HCT116 (cell line): ENCODE measurements at places on chromosomes 7 and 10. TPM values are rescaled to one million over a fixed set of nuclear protein-coding genes. Genes with fewer than 3 reads are reported as not detected.

EMX2 gene
- not detected for total RNA-seq

PRR15 gene
- 2.9 TPM for total RNA-seq

OR6V1 gene
- total RNA-seq = not detected

DNA sequence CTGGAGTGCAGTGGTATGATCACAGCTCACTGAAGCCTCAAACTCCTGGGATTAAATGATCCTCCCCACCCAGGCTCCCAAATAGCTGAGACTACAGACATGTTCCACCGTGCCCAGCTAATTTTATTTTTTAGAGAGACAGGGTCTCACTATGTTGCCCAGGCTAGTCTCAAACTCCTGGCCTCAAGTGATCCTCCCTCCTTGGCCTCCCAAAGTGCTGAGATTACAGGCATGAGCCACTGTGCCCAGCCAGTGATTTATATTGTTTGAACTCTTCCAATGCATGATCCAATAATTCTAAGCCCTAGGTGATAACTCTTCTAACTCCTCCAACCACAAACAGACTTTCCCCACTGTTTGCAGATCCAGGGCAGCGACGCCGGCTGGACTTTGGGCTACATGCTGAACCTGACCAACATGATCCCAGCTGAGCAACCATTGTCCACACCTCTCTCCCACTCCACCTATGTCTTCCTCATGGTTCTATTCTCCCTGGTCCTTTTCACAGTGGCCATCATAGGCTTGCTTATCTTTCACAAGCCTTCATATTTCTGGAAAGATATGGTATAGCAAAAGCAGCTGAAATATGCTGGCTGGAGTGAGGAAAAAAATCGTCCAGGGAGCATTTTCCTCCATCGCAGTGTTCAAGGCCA, 41.8 kb upstream of the CC2D2B start:
- H3K27ac ChIP-seq = no peak overlapping the region
- no peaks in the 10 kb centered on the region for H3K27me3 ChIP-seq
- no peaks in the 10 kb centered on the region for H3K36me3 ChIP-seq
- DNase-seq = no peak

DNA sequence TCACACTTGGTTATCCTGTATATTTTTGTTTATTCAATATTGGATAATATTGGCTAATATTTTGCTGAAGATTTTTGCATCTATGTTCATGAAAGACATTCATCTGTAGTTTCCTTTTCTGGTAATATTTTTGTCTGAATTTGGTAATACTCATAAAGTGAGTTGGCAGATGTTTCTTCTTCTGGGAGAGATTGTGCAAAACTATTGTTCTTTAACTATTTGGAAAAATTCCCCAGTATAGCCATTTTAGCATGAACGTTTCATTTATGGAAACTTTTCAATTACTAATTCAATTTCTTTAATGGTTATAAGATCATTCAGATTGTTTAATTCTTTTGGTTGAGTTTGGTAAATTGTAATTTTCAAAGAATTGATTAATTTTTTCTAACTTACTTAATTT, 560.8 kb upstream of the FZD8 start:
- H3K36me3 ChIP-seq = no peaks in the 10 kb centered on the region
- no peaks in the 10 kb centered on the region for H3K4me1 ChIP-seq
- DNase-seq = no peak
- no peak overlapping the region for H3K4me3 ChIP-seq
- no peaks in the 10 kb centered on the region for H3K27me3 ChIP-seq
- H3K27ac ChIP-seq = no peak overlapping the region

DNA sequence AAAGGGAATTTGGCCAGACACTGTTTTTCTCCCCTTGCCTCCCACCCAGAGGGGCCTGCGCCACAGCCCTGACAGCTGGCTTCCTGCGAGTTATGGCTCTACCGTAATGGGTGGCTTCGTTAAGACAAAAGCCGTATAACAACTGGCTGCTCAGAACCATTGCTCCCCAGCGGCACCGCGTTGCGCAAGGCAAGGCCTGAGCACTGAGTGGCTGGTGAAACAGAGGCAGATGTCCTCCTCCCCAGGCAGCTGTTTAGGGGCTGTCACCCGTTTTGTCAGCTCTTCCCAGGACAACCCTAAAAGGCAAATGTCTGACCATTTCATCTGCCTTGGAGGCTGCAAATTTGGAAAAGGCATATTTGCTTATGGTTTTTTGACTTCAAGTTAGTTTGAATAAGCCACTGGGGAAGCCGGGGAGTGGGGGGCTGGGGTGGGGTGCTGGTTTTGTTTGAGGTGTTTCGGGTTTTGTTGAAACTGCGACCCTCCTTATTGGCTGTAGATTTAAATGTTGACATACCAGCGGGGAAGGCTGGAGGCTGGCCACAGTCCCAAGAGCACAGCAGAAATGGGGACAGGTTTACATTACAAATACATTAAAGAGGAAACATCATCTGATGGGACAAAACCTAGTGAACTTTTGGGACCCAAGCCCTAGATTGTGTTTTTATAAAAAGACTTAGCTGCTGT, 681 bp upstream of the SPOCK2 start:
- H3K4me1 ChIP-seq = no peaks in the 10 kb centered on the region
- no peaks in the 10 kb centered on the region for H3K27me3 ChIP-seq
- no peak for DNase-seq
- no peaks in the 10 kb centered on the region for H3K36me3 ChIP-seq
- H3K27ac ChIP-seq = no peak overlapping the region

GRCh38 chr10:3542185-3542611, 242.8 kb downstream of the KLF6 start:
- H3K4me1 ChIP-seq = no peaks in the 10 kb centered on the region; the same call in 1 of the 2 replicates
- no peaks in the 10 kb centered on the region for H3K36me3 ChIP-seq
- no peak overlapping the region for H3K27ac ChIP-seq
- no peak overlapping the region for H3K4me3 ChIP-seq

DNA sequence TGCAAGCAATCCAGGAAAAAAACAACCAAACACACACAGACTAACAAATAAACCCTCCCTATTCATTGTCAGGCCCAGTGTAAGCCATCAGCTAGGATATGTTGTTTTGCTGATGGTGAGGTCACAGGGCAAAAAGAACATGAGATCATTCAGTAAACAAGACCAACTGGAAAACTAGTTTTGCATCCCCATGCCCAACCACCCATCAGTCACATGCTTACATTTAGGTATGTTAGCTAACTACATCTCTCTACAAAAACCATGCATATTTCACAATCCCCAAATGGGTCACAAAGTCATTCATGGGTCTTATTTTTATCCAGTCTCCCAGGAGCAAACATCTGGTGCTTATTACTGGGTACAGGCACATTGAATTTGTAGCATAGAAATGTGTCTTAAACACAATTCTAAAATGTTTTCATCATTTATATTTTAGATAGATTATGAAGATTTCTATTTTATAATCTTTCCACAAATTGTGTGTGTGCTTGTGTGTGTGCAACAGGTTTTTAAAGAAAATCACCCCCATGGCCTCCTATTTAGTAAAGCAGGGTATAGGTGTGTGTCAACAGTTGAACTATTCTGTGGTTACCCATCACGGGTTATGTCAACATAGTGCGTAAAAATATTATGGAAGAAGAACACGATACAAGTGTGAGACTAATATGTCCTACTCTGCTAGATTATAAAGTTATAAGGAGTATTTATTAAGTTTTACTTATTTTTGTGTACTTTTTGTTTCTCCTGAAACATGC, 103.8 kb upstream of the AKR1E2 start:
- no peaks in the 10 kb centered on the region for H3K27me3 ChIP-seq
- H3K27ac ChIP-seq = no peak overlapping the region
- H3K36me3 ChIP-seq = no peaks in the 10 kb centered on the region
- H3K4me1 ChIP-seq = peaks cover 9% of the 10 kb centered on the region; the same call in 1 of the 2 replicates
- no peak overlapping the region for H3K4me3 ChIP-seq
- DNase-seq = no peak

DNA sequence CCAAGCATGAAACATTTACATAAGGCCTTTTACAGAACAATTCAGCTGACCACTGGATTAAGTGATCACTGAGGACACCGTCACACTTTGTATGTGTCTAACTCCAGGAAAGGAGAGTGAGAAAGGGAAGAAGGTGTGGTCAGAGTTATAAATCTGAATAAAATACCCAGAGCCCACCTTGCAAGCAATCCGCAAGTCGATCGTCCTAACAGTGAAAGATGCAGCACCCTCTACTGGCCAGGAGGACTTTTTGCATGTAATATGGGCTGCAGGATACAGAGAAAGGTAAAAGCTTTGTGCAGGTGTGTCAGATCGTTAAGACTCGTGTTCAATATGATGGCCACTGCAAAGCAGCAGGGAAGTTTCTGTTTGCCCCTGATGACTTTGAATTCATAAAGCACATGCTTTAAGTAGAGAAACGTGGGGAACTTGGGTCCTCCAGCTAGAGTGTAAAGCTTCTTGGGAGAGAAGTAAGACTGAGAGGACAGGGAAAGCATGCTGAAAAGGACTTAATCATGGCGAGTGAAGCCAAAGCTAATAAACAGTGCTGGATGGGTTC, 68.5 kb upstream of the BMPER start:
- no peaks in the 10 kb centered on the region for H3K4me1 ChIP-seq
- peak; percentile 46 for DNase-seq
- H3K27me3 ChIP-seq = no peaks in the 10 kb centered on the region
- H3K36me3 ChIP-seq = no peaks in the 10 kb centered on the region

DNA sequence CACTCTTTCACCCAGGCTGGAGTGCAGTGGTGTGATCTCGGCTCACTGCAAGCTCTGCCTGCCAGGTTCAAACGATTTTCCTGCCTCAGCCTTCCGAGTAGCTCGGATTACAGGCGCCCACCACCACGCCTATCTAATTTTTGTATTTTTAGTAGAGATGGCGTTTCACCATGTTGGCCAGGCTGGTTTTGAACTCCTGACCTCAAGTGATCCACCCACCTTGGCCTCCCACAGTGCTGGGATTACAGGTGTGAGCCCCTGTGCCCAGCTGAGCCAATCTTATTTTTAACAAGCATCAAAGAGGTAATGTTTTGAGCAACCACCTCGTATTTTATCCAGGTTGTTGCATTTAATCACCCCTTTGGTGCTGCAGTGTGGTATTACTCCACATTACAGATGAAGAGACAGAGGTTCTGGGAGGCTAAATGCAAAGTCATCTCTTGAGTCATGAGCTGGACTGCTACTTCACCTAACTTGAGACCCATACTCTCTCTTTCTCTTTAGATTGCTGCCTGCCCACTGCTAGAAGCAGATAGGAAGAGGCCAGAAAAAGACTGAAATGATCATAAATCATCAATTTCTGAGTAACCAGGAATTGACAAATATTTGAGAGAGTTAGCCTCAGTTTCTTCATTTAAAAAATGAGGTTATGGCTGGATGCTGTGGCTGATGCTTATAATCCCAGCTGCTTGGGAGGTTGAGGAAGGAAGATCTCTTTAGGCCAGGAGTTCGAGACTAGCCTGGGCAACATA, 116.2 kb downstream of the CAMK1D start:
- H3K27me3 ChIP-seq = no peaks in the 10 kb centered on the region
- H3K4me3 ChIP-seq = no peak overlapping the region
- H3K27ac ChIP-seq = no peak overlapping the region
- DNase-seq = no peak

DNA sequence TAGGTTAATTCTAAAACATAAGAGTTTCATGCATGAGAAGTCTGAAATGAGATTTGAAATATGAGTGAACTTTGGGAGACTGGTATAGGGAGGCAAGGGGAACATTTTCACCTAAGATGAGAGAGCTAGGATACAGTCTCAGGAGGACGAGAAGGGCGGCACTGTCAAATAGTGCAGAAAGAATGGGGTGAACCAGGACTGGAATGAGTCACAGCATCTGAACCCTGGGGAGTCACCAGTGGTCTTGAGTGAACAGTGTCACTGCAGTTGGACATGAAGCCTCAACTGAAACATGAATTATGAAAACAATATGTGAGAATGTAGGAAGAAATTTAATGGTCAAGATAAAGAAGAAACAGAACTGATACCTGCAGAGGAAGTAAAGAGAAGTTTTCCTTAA, 33.8 kb downstream of the GNG11 start:
- H3K36me3 ChIP-seq = no peaks in the 10 kb centered on the region
- DNase-seq = no peak
- H3K27me3 ChIP-seq = no peaks in the 10 kb centered on the region
- no peak overlapping the region for H3K27ac ChIP-seq
- no peak overlapping the region for H3K4me3 ChIP-seq
- no peaks in the 10 kb centered on the region for H3K4me1 ChIP-seq

- no peak overlapping the region for H3K27ac ChIP-seq
- no peak for DNase-seq
These were observed 181.9 kb upstream of the VSTM2A start for GRCh38 chr7:54360075-54360840.

- H3K4me1 ChIP-seq = no peaks in the 10 kb centered on the region
- no peak for DNase-seq
- no peaks in the 10 kb centered on the region for H3K36me3 ChIP-seq
- H3K4me3 ChIP-seq = no peak overlapping the region
These were observed 12.0 kb downstream of the IFIT5 start for GRCh38 chr10:89426230-89426868.

DNA sequence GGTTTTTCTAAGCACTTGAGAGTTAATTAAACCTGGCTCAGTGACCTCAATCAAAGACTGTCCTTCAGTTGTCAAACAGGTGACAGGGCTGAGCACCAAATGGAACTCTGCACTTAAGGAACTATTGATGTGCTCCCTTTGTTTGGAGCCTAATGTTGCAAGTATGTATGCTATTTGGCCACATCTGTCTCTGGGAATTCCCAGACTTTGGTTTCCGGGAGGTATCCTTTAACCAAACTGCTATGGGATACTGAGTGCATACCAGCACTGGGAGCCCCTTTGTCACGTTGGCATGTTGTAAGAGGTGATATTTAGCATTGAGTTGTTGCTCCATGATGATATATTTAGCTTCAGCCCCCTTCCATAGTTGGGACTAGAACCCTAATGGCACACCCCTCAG, 25.2 kb downstream of the ASZ1 start:
- no peaks in the 10 kb centered on the region for H3K4me1 ChIP-seq
- H3K36me3 ChIP-seq = no peaks in the 10 kb centered on the region
- DNase-seq = no peak
- no peaks in the 10 kb centered on the region for H3K27me3 ChIP-seq
- no peak overlapping the region for H3K27ac ChIP-seq
- no peak overlapping the region for H3K4me3 ChIP-seq

GRCh38 chr10:60123172-60123571, 216.8 kb upstream of the CCDC6 start:
- H3K27ac ChIP-seq = no peak overlapping the region
- no peaks in the 10 kb centered on the region for H3K27me3 ChIP-seq
- DNase-seq = peak; percentile 50

GRCh38 chr10:31401287-31401686, 82.3 kb downstream of the ZEB1 start:
- DNase-seq = no peak
- H3K27me3 ChIP-seq = no peaks in the 10 kb centered on the region
- H3K27ac ChIP-seq = no peak overlapping the region
- no peaks in the 10 kb centered on the region for H3K36me3 ChIP-seq
- no peak overlapping the region for H3K4me3 ChIP-seq

- H3K4me1 ChIP-seq = peaks cover 5% of the 10 kb centered on the region; the same call in 1 of the 2 replicates
- DNase-seq = no peak
- no peaks in the 10 kb centered on the region for H3K36me3 ChIP-seq
- no peak overlapping the region for H3K4me3 ChIP-seq
- no peak overlapping the region for H3K27ac ChIP-seq
These were observed 27.6 kb downstream of the DRGX start for GRCh38 chr10:49368256-49368655.

GRCh38 chr10:54478601-54479000, 322.4 kb downstream of the PCDH15 start:
- H3K4me1 ChIP-seq = no peaks in the 10 kb centered on the region
- no peak for DNase-seq
- H3K27ac ChIP-seq = no peak overlapping the region
- H3K27me3 ChIP-seq = no peaks in the 10 kb centered on the region
